ENCODE measurements at places on chromosomes 2 and 18.

GRCh38 chr2:137638932-137639331 lies 325.3 kb upstream of the HNMT start:
- DNase-seq = no peak

DNA sequence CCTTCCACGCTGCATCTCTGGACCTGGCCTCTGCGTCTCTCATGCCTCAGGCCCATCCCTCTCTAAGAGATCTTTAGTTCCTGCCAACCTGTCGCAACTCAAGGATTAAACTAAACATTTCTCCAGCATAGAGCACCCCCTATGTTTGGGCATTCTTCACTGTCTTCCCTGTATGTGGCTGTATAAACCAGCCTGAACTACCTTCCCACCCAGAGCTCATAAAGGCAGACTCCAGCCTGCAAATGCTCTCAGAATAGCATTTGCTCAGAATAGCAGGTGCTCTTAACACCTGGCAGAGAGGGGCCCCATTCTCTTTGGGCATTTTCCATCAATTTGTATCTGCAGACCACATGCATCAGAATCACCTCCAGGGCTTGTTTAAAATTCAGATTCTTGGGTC lies 83.4 kb downstream of the EHD3 start:
- DNase-seq = no peak

- no peak for DNase-seq
These were observed 175.2 kb upstream of the SLC14A2 start for GRCh38 chr18:45439851-45440645.

DNA sequence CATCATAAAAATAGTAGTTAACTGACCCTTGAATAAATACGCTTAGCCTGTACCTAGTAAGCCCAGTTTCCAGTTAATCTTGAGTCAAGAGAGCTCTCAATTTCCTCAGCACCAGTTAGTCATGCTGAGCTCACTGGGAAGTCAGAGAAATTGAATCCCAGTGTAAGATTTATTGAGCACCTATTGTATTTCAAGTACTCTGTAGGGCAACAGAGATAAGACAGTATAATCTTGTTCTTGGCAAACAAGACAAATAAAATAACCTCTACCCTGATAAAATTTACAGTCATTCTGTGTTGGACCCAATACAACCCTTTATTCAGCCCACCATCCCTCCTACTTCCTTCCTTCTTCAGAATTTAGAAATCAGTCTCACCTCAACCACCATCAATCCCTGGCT lies 71.9 kb upstream of the NRP2 start:
- no peak for DNase-seq

DNA sequence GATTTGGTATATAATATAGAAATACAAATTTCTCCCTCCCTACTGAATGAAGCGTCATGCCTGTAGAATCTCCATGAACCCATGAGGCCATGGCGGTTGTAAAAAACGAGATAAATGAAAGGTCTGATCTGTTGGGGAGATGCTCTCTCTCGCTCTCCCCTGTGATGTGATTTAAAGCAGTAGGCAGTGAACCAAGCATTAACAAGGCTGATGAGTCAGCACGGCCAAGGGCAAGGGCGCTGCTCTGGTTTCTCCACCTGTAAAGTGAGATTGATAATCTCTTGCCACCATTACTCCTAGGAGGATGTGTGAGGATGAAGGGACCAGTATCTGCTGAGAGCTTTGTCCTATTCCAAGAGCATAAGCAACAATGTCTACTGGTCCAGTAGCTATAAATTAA lies 553.3 kb downstream of the CMPK2 start:
- DNase-seq = no peak

- DNase-seq = no peak
These were observed 600.2 kb downstream of the NYAP2 start for GRCh38 chr2:225999692-226000091.

DNA sequence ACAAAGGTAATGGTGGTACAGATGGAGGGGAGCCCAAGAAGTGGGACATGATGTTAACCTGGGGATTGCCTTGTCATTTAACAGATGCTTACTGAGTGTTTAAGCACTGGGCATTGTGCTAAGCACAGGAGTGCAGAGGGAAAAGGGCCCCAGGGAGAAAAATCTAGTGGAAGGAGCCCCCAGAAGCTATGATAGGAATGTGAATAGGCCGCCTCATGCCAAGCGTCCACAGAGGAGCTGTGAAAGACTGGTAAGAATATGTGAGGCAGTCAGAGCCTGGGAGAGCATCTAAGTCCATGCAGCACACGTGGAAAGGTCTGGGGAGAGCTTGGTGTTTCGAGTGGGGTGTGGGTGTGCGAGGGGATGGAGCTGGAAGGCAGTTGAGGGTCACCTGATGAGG lies 5.5 kb downstream of the ZNF532 start:
- peak; percentile 28 for DNase-seq

DNA sequence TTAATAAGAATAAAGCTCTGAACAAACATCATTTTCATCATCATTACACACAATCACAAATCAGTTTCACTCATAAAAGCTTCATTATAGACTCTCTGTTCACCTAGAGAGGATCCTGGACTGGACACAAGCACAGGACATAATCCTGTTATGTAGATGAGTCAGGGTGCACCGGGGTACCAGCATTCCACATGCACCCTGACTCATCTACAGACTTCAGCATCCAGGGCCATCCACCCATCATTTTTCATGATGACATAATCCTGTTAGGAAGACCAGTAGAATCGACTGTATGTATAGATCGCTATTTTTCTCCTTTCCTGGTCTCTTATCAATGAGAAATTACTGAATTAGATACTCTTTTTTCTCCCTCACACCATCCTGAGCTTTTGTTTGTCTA lies 73.7 kb upstream of the PIK3C3 start:
- peak; percentile 59 for DNase-seq

DNA sequence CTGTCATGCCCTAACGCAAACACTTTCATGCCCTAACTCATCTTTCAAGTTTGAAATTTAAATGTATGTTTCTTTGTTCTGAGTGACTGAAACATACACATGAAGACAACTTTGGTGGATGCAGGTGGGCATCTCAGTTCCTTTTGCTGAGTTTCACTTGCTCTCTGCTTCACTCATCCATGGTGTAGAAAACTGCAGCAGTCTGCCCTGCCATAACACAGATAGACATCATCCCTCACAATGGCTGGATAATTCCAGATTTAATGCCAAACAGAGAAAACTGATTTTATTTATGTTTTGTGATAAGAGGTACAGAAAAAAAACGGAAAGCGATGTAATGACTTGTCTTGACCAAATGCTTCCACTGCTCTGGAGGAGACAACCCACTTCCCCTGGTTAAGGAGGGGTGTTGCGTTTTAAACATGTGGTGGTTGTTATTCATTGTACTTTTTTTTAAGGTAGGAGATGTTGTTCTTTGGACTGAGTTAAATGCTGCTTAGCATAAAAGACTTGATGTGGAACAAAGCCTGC lies 70.4 kb downstream of the RHBDD1 start:
- no peak for DNase-seq

- DNase-seq = no peak
These were observed 128.0 kb upstream of the CD302 start for GRCh38 chr2:159925975-159926374.

DNA sequence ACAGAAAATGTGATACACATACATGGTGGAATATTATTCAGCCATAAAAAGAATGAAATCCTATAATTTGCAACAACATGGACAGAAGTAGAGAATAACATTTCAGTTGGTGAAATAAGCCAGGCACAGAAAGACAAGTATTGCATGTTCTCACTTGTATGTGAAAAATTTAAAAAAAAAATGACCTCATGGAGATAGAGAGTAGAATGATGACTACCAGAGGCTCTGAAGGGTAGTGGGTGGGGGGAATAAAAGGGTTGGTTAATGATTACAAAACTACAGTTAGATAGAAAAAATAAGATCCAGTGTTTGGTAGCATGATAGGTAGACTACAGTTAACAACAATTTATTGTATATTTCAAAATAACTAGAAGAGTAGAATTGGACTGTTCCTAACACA lies 24.5 kb downstream of the PRKD3 start:
- DNase-seq = no peak

GRCh38 chr2:28615706-28616105 lies 119.8 kb downstream of the PLB1 start:
- no peak for DNase-seq

DNA sequence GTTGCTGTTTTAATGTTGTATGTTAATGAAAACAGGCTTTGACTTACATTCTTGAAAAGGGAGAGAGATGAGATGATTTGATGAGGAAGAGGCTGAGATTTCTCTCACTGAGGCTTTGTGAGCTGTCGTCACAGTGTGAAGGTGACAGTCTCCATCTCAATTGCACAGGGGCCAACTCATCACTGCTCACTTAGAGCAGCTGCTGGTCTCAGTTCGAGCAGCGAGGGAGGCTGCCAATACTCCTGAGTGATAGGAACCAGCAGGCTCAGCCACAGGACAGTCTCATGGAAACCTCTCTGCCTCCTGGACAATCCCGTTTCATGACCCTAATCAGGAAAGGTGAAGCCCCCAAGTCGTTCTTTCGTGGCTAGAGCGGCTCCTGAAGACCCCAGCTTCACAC lies 170.7 kb upstream of the SOX11 start:
- DNase-seq = no peak

DNA sequence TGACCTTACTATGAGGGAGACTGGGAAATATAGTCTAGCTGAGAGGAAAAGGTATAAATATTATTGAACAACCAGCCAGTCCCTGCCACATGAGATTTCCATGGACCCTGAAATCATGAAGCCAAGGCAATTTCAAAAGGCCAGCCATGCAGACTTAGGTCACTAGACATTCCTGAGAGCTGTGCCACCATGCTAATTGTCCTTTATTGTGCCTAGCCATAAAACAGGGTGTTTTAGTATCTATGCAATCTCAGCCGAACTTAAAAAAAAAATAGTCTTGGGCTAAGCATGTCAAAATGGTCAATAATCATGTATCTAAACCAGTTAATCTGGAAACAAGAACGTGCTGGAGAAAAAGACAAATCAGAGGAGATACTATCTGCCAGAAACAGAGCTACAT lies 269.5 kb downstream of the LNPK start:
- no peak for DNase-seq

- DNase-seq = no peak
These were observed 121.2 kb downstream of the CAPN13 start for GRCh38 chr2:30686000-30686399.

DNA sequence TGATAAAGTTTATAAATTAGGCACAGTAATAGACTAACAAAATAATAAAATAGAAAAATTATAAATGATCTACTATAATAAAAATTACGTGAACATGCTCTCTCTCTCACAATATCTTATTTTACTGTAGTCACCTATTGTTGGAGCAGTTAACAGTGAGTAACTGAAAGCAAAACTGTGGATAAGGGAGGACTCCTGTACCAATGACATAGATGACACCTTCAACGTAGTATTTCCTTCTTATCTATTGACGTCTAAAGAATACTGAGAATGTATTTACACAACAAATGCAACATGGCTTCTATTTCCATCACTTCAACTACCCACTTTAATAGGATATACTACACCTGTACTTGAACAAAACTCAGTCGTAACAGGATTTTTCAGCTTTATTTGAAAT lies 31.5 kb downstream of the HNRNPLL start:
- no peak for DNase-seq

DNA sequence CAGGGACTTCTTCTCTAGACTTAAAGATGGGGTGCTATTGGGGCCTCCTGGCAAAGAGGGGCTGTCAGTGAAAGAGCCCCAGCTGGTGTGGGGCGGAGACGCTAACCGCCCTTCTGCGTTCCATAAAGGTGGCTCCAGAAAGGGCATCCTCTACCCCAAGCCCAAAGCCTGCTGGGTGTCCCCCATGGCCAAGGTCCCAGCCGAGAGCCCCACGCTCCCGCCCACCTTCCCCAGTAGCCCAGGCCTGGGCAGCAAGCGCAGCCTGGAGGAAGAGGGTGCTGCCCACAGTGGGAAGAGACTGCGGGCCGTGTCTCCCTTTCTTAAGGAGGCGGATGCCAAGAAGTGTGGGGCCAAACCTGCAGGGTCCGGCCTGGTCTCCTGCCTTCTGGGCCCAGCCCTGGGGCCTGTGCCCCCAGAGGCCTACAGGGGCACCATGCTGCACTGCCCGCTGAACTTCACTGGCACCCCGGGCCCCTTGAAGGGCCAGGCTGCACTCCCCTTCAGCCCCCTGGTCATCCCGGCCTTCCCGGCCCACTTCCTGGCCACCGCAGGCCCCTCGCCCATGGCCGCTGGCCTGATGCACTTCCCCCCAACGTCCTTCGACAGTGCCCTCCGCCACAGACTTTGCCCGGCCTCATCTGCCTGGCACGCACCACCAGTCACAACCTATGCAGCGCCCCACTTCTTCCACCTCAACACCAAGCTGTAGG lies 15.2 kb downstream of the ARID5A start:
- no peak for DNase-seq

- peak; percentile 39 for DNase-seq
These were observed 98.4 kb upstream of the RNF152 start for GRCh38 chr18:61991201-61991600.

DNA sequence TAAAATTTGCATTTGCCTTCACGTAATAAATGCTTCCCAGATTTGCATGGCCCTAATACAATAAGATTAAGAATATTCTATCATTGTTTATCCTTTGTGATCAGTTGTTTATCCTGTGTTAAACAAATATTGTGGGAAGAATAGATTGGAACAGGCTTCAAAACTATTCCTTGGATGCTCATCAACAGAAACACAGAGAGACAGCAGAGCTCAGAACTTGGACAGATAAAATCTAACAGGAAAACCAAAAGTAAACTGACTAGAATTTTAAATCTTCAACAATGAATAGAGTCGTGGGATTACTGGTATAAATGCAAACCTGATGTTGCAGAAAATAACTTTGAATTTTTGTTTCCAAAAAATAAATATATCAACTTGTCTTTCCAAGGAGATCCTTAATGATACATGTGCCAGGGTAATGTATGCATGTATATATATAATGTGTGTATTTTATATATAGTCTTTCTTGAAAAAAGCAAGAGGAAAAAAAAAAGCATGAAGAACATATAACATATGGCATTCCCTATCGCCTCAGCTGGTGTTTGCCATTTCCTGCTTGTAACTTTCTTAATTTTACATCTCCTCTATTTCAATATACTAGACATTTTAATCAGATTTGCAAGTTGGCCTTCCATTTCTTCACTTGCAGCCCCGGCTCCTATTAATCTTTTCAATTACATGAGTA lies 59.9 kb upstream of the TANK start:
- DNase-seq = no peak

GRCh38 chr18:5966514-5966913 lies 71.2 kb upstream of the TMEM200C start:
- DNase-seq = no peak

DNA sequence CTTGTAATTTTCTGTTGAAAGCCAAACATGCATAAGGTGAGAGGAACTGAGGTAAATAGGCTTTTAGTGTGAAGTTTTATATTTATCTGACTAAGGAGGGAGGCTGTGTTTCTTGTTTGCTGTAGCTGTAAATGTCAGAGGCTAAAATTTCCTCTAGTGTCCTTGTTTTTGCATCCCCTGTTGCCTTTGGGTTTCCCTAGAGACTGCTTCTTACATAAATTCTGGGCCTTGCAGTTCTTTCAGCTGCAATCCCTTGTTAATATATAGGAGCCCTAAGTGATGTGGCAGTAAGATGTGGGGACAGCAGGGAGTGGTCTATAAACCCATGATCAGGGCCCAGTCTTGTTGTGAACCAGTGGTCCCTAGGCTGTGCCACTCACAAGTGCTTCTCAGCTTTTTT lies 7.5 kb upstream of the IMP4 start:
- no peak for DNase-seq

Measured in AG08395 (cell line).